CD4-positive, alpha-beta T cell (primary cell): ENCODE measurements at places on chromosomes 1 and 21. TPM values are rescaled to one million over a fixed set of nuclear protein-coding genes. Genes with fewer than 3 reads are reported as not detected.

The OR2T2 gene
- total RNA-seq = not detected

DNA sequence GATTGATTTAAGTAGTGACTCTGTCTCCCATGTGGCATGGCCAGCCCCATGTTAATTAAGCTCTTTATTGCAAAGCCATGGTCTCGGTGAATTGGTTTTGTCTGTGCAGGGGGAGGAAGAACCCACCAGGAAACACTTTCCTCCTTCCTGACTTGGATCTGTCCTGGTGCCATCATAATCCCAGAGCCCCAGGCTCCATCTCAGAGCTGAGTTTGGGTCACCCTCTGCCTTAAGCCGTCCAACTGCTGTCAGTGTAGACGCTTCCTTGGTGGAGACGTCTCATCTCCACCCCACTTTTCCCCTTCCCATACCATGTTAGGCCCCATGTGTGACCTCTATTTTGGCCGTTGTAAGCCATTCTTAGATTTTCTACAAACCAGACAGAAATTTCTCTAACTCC lies 36.0 kb upstream of the COL6A2 start:
- no peak for DNase-seq

DNA sequence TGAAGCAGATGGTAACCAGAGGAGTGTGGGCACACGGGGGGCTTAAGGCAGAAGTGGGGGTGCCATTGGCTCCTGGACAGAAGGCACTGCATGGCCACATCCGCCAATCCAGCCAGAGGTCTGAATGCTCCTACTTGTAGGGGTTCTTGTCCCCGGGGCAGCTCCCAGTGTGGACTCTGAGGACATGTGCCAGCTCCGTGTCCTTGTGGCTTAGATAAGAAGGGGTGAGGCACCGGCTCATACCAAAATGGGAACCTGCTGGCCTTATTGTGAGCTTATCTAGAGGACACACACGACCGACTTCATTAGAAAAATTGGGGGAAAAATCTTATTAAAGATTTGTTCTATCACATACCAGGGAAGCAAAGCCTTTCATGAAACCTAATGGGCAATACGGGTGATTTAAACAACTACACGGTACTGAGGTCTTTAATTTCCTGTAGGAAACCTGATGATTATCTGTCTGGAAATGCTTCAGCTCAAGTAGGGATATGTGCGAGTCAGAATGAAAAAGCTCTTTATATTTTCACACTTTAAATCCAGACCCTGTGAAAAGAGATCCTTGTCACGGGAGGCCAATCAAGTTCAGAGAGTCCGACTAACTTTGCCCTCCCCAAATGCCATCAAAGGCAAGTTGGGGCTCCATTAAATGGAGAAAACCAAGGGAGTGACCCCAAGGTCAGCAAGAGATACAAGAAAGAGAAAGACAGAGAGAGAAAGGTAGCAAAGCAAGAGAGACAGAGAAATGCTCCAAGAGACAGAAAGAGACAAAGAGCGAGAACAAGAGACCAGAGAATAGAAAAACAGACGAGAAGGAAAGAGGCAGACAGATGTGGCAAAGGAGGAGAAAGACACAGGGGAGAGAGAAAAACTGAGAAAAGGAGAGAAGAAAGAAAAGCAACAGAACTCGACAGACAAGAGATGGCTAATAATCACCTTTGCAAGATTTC lies 14.1 kb upstream of the KCNN3 start:
- DNase-seq = no peak

- DNase-seq = no peak
Measured at GRCh38 chr1:53255031-53255430, 16.7 kb upstream of the MAGOH start.

DNA sequence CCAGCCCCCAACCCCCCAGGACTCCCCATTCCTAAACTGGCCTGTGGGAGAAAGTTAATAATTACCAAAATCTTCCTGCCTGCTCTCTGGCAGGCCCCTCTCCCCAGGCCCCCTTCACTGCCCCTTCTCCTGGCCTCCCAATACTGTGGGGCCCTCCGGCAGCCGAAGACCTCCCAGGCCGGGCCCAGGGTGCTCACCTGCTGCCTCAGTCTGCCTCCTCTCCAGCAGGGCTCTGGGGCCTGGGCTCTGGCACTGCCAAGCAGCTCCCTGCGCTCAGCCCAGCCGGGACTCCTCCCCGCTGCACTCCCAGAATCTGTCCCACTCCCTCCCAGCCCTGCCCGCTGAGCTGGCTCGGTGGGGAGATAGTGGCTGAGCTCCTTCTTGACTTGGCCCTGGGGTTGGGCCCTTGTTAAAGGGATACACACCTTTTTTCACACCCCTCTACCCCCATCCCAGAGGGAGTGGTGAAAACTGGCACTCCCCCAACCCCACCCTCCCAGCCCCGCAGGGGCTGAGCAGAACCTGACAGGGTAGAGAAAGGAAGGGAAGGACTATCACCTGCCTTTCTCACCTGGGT lies at the start of gene S100A16:
Gene S100A16 (minus strand): TSS at position 383 of the 577 bp plus-strand sequence. CDS start 4,986 bp downstream, outside the sequence.
- no peak for DNase-seq

The CDA gene
- 0.38 TPM for total RNA-seq

DNA sequence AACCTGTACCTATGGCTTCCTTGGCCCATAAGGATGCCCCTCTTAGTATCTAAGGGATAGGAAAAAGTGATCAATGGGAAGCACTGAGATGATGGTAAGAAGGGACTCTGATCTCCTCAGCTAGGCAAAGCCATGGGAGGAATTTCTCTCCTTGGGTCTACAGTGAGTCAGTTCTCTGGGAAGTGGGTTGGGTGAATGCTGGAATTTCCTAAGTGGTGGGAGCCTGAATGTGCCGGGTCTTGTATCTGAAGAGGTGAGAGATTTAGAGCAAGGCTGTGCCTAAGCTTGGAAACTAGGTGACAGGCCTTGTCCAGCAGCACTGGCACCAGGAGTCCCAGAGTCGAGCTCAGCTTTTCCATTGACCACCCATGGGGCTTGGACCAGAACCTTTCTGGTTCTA lies 96.3 kb upstream of the SLC2A1 start:
- DNase-seq = no peak

DNA sequence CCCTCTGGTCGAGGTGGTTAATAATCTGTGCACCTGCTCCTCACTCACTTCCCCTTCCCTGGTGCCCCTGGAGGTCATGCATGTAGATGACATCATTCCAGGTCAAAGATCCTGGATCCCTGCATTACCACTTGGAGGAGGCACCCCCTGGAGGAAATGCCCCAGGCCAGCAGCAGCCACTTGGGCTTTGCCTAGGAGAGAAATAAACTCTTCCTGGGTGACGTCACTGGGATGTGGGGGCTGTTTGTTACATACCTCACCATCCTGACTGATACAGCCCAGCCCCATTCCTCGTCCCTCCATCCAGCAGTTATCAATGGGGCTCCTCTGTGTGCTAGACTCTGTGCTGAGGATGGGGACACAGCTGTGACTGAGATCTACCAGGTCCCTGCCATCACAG lies 433.6 kb downstream of the PTPRU start:
- no peak for DNase-seq

- DNase-seq = no peak
Measured at GRCh38 chr1:96011606-96012005, 710.0 kb upstream of the PTBP2 start.

The ACP6 gene
- total RNA-seq = 6.9 TPM

The KRTAP12-4 gene
- total RNA-seq = not detected

- DNase-seq = no peak
Measured at GRCh38 chr1:7253118-7253480, 467.8 kb downstream of the CAMTA1 start.

The B3GALNT2 gene
- total RNA-seq = 4.0 TPM

DNA sequence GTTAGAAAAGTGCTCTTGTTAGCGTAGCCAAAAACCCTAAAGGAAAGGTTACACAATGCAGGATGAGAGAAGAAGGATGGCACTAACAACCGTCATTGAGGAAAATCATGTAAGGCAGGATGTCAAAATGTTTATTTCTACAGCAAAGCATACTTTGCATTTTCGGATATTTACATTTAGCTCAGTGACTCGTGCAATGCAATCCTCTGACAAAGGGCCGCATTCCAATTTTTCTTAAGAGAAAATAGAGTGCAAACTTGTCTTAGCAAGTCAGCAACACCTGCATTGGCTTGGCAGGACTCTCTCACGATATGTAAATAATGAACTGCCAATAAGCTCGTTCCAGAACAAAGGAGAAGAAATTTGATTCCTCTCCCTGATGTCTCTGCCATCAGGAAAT lies 33.3 kb downstream of the TIAM1 start:
- DNase-seq = no peak

DNA sequence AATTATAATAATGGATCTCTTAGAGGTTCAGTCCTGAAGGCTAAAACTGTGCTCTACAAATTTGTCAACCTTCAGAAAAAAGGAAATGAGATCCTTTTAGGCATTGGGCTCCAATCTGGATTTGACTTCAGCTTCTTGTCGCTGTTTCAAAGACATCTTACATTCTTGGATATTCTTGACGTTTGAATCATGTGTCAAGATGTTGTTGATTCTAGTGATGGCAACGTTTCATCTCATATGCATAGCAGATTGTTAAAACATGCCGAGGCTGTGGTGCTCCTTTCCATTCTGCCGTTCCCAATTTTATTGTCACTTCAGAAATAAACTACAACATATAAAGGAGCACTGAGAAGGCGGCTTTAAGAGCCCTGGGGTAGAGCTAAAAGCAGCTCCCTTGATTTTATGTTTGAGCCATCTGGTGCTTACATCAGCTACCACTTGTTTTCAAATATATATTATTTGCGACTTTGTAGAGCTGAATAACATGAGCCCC lies 467.6 kb upstream of the ZRANB2 start:
- DNase-seq = no peak

- peak; percentile 62 for DNase-seq
Measured at GRCh38 chr1:26110731-26111529, 694 bp upstream of the PDIK1L start.

DNA sequence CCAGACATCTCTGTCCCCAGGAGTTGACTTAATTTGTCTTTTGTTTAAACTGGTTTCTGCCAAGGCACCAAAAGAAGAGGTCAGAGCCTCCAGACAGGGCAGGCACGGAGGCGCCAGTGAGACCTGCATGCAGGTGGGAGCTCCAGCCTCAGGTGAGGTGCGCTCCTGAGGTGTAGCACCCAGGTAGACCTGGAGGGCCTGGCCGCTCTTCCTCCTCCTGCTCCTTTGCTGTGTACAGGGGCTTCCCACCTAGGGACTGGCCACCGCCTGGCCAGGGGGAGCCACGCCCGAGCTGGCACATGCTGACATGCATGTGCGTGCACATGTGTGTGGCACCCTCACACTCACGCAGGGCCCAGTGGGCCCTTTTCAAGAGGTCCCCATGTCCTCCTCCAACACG lies 158.7 kb downstream of the PEX14 start:
- no peak for DNase-seq

The WNT3A gene
- 0.14 TPM for total RNA-seq

The BCAR3 gene
- 0.92 TPM for total RNA-seq

The CD1E gene
- not detected for total RNA-seq

DNA sequence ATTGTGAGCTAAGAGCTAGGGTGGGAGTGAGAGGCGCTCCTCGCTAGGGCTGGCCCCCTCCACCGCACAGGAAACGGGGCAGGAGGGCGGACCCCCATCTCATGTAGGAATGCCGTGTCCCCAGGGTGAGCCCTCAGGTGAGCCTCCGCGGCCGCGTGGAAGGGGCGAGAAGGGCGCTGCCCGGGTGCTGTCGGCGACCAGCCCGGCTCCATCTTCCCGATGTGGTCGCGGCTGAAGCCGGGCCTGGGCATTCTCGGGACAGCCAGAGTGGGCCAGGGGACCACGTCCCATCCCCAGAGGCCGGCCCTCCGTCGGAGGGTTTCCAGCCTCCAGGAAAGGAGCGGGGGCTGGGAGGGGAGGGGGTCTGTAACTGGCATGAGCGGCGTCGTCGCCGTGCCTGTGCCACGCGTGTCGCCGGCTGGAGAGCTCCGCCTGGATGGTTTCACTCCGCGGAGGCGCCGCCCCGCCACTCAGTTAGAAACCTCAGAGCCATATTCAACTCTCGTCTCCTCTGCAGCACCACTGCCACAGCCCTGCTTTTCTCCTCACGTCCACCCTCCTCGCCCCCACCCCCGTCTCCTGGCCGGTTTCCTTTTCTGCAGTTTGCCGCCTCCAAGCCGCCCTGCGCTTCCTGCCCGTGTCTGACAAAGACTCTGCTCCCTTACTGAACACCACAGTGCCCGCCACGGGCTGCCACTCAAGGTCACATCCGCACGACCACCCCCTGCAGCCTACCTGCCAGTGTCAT lies at the start of gene TMEM269:
Gene TMEM269 (plus strand): TSS at position 46 of the 748 bp plus-strand sequence. CDS start 4,903 bp downstream, outside the sequence.
- peak; percentile 62 for DNase-seq

DNA sequence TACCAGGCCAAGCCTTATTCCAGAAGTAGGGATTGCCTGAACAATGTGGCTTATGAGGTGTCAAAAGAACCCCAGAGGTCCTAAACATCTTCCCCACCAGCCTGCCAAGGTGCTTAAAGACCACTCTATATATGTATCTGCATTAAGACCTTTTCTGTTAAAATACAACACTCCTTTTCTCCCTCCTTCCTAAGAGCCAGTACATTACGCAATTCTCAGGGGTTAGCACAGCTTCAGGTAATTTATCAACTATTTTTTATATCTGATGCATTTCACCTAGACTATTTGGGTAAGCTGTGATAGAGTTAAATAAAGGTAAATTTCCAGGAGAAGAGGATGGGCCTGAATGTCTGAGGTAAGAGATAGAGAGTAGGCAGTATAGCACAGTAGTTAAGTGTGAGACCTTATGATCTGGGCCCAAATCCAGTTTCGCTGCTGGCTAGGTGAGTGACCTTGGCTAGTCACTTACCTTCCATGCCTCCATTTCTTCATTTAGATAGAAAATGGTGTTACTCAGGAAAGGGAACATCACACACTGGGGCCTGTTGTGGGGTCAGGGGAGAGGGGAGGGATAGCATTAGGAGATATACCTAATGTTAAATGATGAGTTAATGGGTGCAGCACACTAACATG lies 5.1 kb upstream of the CCN1 start:
- no peak for DNase-seq

The GPX7 gene
- total RNA-seq = 11.7 TPM

DNA sequence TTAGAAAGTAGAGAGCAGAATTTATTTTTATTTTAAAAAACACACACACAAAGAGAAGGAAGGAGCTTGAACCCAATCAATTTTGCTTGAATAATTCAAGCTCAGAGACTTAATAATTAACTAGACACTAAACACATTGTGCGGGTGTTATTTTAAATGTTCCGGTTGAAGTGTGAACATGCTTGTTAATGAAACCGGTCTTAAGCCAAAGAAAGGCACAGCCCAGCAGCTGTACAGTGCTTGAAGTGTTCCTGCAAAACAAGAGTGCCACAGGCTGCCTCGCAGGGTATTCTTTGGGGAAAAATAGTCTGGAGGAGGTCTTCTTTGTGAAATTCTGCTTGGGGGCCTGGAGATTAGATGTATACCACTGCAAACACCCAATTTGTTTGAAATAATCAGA lies 2.2 kb upstream of the CDC42BPA start:
- no peak for DNase-seq

DNA sequence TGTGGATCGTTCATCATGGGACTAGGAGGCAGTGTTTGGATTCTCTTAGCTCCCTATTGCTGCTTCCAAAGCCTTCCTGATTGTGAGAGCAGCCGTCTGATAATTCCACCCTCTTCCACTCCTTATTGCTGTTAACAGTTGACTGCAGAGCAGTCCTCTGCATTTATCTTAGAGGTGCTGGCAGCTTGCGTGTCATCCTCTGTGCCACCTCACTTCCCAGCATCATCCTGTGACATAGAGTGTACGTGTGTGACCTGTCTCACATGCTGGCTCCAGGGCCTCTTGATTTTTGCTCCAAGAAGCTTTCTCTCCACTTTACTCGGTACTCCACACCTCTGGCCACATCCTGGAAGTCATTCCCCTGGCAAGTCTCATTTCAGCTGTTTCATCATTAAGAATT lies 53.0 kb upstream of the DYNLT5 start:
- no peak for DNase-seq
